ENCODE measurements at places on chromosomes 1 and 21.

- DNase-seq = no peak
These were observed 859 bp upstream of the ZBTB18 start for GRCh38 chr1:244050014-244050834.

GRCh38 chr1:191396622-191397021, 761.6 kb upstream of the RGS18 start:
- DNase-seq = no peak

DNA sequence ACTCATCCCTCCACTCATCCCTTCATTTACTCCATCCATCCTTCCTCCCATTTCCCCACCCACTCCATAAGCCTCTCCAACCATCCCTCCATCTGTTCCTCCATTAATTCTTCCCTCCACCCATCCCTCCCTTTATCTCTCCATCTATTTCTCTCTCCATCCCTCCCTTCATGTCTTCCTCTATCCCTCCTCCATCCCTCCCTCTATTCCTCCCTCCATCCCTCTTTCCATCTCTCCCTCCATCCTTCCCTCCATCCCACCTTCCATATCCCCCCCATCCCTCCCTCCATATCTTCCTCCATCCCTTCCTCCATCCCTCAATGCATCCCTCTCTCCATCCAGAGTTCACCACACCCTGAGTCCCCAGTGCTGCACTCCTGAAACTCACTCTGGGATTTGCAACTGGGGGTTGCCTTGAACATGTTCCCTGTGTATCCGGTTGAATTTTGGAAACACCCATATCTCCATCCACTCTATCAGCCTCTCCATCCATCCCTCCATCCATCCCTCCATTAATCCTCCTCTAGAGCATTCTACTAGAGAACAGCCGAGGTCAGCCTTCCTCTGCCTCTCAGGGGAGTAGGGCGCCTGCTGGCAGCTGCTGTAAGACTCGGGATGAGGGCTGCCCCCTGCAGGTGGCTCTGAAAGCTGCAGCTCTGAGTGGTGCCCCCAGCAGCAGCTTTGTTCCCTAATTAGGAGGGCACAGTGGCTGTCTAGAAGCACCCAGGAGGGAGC, 39.4 kb downstream of the ABCG1 start:
- DNase-seq = peak; percentile 68

GRCh38 chr1:235427447-235427846, 60.2 kb downstream of the TBCE start:
- no peak for DNase-seq

DNA sequence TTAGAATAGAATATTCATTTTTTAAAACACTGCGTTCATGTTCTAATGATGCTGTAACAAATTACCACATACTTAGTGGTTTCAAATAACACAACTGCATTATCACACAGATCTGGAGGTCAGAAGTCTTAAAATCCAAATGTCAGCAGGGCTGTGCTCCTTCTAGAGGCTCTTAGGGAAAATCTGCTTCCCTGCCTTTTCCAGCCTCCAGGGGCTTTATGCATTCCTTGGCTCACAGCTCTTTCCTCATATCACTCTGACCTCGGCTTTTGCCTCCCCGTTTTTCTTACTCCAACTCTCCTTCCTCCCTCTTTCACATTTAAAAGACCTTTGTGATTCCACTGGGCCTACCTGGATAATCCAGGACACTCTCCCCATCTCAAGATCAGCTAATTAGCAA, 18.6 kb upstream of the FMN2 start:
- DNase-seq = no peak
